ENCODE measurements at places on chromosomes 6 and 20.

GRCh38 chr6:109687271-109687761 lies 3.7 kb downstream of the AK9 start:
- DNase-seq, result no peak

- no peak for DNase-seq
Observed at GRCh38 chr6:165854061-165854862, 191.2 kb upstream of the PDE10A start.

DNA sequence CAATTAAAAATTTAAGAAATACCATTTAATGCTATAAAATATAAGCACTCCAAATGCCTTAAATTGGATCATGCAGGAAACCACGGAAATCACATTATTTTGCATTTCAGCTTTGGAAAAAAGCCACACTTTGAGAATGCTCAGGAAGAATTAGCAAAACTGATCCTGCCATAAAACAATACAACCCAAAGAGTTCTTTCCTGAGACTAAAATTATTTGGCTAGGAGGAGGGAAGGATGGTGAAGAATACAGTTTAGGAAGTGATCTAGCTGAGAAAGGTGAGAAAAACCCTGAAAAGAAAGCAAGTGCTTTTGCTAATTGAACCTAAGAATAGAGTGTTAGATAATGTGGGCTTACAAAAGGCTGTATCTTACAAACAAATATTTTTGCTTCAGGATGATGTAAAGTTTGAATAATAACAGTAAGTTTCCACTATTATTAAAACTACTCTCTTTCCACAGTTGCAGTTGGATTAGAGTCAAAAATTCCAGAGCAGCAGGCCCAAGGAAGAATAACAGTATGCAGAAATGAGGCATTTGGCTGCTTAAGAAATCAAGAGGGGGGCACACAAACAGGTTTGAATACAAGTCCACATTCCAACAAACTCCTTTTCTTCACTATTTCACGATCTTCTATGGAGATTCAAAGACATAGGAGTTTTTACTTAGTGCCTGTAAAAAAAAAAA lies 565.4 kb downstream of the RFPL4B start:
- DNase-seq, result no peak

DNA sequence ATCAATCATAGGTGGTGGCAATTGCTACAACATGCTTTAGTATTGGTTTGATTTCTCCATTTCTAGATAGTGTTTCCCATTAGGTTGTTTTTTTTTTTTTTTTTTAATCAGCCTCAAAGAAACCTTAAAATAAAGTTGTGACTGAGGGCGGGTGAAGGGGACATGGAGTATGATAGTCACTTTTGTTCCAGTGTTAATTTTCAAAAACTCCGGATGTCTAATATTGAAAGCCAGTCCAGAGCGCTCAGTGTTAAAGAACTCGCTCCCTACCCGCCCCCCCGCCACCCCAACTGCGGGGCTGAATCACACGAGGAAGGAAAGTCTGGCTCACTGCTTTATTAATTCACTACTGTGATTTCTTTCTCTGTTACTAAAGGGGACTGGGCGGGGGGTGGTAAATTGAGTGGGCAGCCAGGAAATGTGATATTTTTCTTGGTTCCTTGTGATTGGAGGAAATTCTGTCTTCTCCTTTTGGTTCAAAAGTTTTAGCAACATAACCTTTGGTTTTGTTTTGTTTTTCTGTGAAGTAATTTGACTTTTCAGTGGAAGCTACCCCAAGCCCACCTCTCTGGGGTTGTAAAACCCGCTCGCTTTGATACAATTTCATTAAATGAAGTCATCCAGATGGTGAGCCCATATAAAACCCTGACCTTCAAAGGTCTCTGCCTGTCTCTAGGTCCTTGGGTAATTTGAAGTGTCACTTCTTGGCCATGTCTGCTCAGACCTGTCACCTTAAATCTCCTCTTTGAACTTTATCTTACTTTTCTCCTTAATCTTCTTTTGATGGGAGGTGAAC lies 38.0 kb downstream of the TNFAIP3 start:
- DNase-seq, result no peak

DNA sequence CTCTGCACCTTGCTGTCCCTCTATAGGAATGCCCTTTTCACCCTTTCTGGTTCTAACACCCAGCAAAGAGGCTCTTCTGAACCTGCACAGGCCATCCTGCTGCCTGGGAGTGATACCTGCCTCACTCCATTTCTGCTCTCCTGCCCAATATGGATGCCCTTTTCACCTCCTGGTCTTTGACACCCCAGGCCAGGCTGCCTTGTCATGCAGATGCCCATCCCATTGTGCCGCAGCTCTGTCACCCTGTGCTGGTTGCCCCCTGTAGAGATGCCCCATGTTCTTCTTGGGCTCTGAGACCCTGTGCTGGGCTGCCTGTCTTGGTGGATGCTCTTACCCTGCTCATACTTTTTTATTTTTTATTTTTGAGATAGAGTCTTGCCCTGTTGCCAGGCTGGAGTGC lies 95.3 kb downstream of the CDKAL1 start:
- no peak for DNase-seq

DNA sequence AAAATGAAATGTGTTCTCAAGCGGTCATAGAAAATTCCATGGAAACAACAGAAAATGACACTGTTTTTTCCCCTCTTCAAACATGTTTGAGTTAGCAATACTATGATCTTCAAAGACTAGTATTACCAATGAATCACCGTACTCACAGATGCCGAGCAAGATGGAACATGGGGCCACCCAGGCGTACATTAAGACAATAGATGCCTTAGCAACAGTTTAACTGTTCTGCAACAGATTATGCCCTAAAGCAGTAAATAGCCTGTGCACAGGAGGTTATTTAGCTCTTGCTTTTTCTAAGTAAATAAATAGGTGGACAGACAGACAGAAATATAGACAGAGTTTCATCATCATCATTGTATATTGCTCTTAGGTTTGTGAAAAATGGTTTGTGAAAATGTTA lies 284.0 kb upstream of the DEFB112 start:
- no peak for DNase-seq

GRCh38 chr6:169500688-169501087 lies 201.1 kb downstream of the WDR27 start:
- no peak for DNase-seq

- no peak for DNase-seq
Observed at GRCh38 chr6:90078513-90079289, 184.4 kb downstream of the GJA10 start.

GRCh38 chr6:41445261-41445660 lies 100.9 kb upstream of the FOXP4 start:
- DNase-seq, result no peak

GRCh38 chr20:47749339-47749738 lies 35.9 kb downstream of the SULF2 start:
- no peak for DNase-seq

GRCh38 chr6:108904741-108905140 lies 56.5 kb downstream of the ARMC2 start:
- DNase-seq, result no peak

- no peak for DNase-seq
Observed at GRCh38 chr6:106360410-106360988, at the start of gene CRYBG1. Gene CRYBG1, plus strand, starts transcription at chr6:106360717. Its CDS starts 192 bp downstream, at chr6:106360909.

GRCh38 chr6:124795643-124796463 lies 166.4 kb upstream of the RNF217 start:
- DNase-seq, result no peak

DNA sequence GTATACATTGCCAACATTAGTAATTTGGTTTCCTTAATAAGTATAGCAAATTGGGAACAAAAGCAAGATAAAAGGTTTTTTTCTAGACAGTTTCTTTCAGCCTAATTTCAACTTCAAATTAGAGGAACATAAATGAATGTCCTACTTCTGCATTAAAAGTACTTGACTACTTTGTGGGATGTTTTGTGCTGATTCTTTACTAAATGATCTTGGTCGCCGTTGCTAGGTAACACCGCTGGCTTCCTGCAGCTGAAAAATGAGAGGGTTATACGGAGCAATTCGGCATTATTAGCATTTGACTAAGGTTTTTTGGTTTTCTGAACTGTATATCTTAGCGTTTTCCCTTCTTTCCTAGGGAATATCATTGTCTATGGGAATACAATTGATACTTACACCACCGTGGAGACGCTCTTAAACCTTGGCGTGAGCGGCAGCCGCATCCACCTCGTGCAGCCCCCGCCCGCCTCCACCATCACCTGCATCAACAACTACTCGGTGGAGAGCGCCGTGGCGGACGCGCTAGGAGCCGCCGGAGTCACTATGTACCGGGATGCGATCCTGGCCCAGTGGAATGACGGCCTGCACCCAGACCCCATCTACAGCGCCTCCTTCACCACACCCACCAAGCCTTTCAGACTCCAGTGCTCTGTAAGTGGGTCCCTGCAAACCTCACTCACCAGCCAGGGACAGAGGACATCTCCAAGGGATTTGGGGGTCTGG lies 90.9 kb upstream of the INSM1 start:
- DNase-seq, result no peak

DNA sequence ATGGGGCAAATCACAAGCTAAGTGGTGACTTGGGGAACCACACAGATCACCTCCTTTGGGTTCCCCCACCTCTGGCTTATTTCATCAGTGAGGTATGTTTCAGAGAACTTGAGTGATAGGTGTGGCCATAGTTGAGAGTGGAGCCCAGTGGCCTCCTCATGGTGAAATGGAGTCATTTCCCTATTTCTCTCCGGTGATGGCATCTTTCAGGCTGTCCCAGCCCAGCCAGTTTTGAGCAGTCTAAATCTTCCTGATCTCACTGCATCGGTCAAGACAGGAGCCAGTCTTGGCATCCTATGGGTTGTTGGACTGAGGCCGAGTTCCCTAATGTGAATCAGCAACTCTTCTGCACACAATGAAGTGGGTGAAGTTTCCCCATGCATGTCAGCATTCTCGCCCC lies 132.4 kb downstream of the EYA2 start:
- no peak for DNase-seq

All from esophagus squamous epithelium (tissue), 5 donors.